ENCODE measurements at places on chromosomes 11 and 22. TPM values are rescaled to one million over a fixed set of nuclear protein-coding genes. Genes with fewer than 3 reads are reported as not detected.

MOGAT2 gene
- total RNA-seq: not detected

SLCO2B1 gene
- 0.13 TPM for total RNA-seq

TNNT3 gene
- 8.0 TPM for total RNA-seq

TRIM48 gene
- total RNA-seq: not detected

IL17REL gene
- total RNA-seq: not detected

OR56A4 gene
- not detected for total RNA-seq

AGBL2 gene
- 0.45 TPM for total RNA-seq

SLC22A8 gene
- not detected for total RNA-seq

LMNTD2 gene
- total RNA-seq: not detected

DNA sequence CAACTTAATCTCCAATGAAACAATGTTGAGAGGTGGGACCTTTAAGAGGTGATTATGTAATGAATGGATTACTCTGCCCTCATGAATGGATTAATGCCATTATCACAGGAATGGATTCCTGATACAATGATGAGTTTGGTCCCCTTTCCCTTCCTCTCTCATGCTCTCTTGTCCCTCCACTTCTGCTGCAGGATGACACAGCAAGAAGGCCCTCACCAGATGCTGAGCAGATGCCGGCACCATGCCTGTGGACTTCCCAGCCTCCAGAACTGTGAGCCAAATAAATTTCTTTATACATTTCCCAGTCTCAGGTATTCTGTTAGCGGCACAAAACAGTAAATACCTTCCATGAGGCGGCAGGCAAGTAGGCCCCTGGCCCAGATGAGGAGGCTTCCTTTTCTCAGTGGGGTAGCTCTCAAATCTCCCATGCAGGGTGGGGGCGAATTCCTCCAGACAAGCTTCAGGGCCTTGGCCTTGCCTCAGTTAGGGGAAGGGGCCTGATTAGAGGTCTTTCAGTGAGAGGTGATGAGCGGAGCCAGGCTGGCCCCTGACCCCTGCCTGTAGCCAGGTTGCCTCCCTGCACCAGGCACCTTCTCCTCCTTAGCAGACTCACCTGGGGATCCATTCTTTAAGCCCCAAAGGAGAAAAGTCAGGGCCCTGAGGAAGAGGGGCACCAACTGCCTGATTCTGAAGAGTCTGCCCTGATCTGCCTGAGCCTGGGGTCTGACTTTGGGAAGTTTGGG lies 86.0 kb downstream of the RRM1 start:
- DNase-seq: no peak

DNA sequence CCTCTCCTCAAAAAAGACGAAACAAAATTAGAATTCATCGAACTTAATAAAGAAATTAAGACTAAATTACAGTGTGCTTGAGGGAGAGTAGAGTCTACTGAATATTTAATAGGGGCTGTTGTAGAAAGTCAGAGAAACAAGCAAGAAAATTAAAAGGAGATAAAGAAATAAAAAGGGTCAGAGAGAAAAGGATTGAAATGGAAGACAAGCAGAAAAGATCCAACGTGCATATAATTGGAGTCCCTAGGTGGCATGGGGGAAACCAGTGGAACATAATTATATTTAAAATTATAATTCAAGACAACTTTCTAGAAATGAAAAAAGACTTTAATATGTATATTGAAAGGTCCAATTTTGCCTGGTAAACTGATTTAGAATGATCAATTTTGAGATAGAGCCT lies 74.3 kb downstream of the ACER3 start:
- DNase-seq: no peak

DNA sequence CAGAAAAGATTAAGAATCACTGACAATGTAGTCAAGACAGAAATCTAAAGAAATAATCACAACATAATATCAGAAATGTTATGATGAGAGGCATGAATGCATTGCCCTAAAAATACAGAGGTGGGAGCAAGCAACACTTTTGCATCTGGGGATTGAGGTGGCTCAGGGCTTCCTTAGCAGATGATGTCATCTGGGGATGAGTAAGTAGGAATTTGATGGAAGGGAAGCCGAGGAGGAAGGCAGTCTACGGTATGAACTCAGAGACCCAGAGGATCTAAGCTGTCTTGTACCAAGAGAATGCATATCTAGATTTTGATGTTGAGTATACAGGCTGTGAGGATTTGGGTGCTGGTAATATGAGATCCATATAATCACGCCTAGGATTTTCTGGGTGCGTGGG lies 193.0 kb upstream of the SNX19 start:
- peak; percentile 31 for DNase-seq

GRCh38 chr11:70760416-70761020 lies 362.2 kb downstream of the CTTN start:
- DNase-seq: no peak

GRCh38 chr11:37108436-37109285 lies 510.6 kb upstream of the RAG2 start:
- DNase-seq: no peak

GRCh38 chr11:80986421-80987074 lies 1545.7 kb upstream of the TENM4 start:
- DNase-seq: no peak

GRCh38 chr11:65423516-65424204 lies 1.1 kb downstream of the NEAT1 start:
- peak; percentile 53 for DNase-seq

GRCh38 chr11:27553186-27553585 lies 46.6 kb upstream of the LIN7C start:
- DNase-seq: no peak

GRCh38 chr11:65863889-65864705 lies 3.9 kb downstream of the MUS81 start:
- DNase-seq: peak; percentile 56
